ENCODE measurements at places on chromosomes 16 and 17.

- no peak for DNase-seq
Observed at GRCh38 chr17:44043272-44043696, 23.2 kb downstream of the LSM12 start.

DNA sequence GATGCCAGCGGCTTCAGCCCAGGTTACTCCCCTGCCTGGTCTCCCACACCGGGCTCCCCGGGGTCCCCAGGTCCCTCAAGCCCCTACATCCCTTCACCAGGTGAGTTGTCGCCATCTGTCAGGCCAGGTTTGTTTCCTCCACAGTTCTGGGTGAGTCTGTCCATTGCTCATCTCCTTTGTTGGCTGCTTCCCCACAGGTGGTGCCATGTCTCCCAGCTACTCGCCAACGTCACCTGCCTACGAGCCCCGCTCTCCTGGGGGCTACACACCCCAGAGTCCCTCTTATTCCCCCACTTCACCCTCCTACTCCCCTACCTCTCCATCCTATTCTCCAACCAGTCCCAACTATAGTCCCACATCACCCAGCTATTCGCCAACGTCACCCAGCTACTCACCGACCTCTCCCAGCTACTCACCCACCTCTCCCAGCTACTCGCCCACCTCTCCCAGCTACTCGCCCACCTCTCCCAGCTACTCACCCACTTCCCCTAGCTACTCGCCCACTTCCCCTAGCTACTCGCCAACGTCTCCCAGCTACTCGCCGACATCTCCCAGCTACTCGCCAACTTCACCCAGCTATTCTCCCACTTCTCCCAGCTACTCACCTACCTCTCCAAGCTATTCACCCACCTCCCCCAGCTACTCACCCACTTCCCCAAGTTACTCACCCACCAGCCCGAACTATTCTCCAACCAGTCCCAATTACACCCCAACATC, 28.8 kb downstream of the POLR2A start:
- DNase-seq, result no peak

GRCh38 chr16:3461151-3461550, 17.7 kb downstream of the NAA60 start:
- DNase-seq, result peak; percentile 47

DNA sequence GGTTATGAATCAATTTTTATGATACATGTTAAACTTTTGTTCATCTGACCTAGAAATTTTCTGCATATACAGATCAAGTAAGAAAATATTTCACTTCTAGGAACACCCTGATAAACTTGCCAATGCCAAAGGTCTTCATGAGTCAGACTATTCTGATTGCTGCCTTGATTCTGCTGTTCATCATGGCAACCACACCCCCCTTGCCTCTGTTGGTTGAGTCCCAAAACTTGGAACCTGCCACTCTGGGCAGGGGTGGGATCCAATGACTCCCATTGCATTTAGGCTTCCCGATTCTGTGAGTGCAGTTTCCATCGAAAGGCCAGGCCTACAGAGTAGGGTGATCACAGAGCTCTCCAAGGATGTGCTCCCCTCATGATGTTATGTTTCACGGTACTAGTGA, 15.8 kb upstream of the TENT4B start:
- no peak for DNase-seq

- DNase-seq, result no peak
Observed at GRCh38 chr17:39688945-39689344, 1.1 kb upstream of the PGAP3 start.

GRCh38 chr16:69465083-69465721, 40.8 kb downstream of the CYB5B start:
- no peak for DNase-seq

DNA sequence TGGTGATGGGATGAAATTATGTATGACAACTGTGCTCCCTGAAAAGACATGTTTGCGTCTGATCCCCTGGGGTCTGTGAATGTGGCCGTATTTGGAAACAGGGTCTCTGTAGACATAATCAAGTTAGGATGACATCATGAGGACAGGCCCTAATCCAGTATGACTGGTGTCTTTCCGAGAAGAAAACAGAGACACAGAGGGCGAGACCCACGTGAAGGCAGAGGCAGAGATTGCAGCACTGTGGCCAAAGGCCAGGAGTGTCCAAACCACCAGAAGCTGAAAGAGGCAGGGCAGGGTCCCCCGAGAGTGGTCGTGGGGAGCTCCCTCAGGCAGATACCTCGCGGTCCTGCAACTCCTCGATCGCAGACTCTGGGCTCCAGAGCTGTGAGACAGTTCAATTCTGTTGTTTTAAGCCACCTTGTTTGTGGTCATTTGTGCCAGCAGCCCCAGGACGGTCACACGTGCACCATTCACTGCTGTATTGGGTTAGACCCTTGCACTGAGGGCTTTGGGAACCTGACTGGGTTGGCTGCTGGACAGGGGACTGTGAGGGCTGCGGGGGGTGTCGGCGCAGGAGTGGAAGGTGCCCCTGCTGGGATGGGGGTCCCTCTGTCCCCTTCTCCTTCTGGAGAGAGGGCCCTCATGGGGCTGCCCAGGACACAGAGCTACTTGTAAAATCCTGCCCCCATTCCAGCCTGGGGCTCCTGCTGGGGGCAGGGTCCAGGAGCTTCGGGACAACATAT, 27.7 kb downstream of the METRNL start:
- no peak for DNase-seq

- no peak for DNase-seq
Observed at GRCh38 chr17:14688134-14688533, 387.3 kb downstream of the HS3ST3B1 start.

DNA sequence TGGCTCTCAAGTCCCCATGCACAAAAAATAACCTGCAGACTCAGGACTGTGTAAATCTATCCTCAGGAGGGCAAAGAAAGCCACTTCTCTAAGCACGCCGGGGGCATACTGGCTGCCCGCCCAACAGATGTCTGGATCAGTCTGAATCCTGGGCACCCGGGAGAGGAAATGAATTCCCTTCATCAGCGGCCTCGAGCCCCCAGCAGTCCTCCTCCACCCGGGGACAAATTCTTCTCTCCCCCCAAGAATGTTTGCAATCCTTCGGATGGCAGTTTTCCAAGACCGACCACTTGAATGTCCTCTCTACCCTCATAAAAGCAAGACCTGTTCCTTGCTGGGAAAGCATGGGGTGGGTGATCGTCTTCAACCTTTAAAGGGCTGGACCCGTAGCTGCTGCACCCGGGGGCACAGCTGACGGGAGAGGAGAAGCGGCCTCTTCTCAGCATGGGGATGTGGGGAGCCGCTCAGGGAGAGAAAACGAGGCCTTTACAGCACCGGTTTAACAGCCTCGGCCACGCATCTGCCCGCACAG, 9.4 kb upstream of the MAP2K3 start:
- DNase-seq, result no peak

GRCh38 chr16:4113358-4114256, 2.6 kb downstream of the ADCY9 start:
- no peak for DNase-seq

- DNase-seq, result no peak
Observed at GRCh38 chr16:67843343-67843765, 1.2 kb downstream of the THAP11 start.

- DNase-seq, result no peak
Observed at GRCh38 chr16:7443648-7444365, 111.2 kb downstream of the RBFOX1 start.

- DNase-seq, result no peak
Observed at GRCh38 chr17:65453204-65453931, 108.1 kb downstream of the AXIN2 start.

- no peak for DNase-seq
Observed at GRCh38 chr17:9658593-9659211, 13.4 kb downstream of the USP43 start.

DNA sequence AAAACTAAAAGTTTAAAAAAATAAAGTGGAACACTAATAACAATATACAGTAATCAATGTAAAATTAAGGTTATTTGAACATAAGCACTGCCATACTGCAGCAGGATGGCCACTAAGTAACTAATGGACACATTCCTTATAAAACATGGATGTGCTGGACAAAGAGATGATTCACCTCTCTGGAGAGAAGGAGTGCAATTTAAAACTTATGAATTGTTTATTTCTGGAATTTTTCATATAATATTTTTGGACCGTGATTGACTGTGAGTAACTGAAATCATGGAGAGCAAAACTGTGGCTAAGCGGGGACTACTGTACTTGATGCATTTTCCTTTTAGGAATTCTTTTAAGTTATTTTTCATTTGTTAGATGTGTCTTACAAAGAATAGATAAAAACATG, 21.8 kb downstream of the CBFB start:
- no peak for DNase-seq

DNA sequence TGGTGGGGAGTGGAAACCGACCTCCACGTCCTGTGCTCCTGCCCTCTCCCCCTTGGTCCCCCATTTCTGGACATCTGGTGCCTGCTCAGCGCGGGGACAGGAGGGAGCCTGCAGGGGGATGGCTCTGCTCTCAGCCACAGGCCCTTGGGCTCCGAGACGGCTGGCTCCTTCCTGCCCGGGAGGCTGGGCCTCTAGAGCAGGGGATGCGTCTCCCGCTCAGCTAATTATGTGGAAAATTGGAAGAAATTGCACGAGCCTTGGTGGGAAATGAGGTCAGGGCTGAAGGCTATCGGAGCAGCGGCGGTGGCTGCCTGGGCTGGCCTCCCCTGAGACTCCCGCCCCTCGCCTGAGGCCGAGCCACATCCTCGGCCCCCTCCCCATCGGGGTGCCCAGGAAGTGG, 154.6 kb upstream of the CIBAR2 start:
- DNase-seq, result no peak

All from stimulated activated CD8-positive, alpha-beta memory T cell treated with anti-CD3 and anti-CD28 coated beads, Interleukin-7, amount 100 ng/mL, for 4 hours (primary cell).